Progenitor cell of endocrine pancreas (in vitro differentiated cells): ENCODE measurements at places on chromosomes 3 and 15.

DNA sequence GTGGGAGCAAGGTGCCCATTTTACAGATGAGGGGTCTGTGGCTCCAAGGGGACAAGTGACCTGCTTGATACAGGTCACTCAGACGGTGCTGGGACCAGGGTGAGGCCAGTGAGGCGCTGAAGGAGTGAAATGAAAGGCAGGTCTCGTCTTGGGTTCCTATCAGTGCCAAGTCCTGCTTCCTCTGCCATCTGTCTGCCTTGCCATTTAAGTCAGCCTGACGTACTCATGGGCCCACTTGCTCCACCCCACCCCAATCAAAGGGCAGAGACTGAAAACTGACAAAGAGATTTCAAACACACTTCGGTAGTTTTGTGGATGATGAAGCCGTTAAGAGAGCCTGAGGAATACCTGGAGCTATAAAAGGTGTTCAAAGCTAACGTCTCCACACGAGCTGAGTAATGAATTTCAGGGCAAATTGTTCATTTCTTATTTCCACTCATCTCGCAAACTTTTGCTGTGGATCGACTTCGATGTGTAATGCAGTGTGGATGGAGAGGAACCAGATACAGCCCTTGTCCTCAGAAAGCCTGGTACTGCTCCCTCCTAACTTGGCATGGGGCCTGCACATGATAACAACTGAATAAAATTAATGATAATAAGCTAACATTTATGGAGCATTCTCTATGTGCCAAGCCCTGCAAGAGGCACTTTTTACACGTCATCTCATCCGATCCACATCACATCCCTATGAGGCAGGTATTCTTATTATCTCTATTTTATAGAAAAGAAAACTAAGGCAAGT, 36.6 kb downstream of the ATP2B2 start:
- no peak for DNase-seq

- no peak for DNase-seq
Observed at GRCh38 chr3:187902041-187902471, 156.8 kb upstream of the BCL6 start.

GRCh38 chr15:31004220-31004733, 12.8 kb upstream of the MTMR10 start:
- DNase-seq, result no peak

DNA sequence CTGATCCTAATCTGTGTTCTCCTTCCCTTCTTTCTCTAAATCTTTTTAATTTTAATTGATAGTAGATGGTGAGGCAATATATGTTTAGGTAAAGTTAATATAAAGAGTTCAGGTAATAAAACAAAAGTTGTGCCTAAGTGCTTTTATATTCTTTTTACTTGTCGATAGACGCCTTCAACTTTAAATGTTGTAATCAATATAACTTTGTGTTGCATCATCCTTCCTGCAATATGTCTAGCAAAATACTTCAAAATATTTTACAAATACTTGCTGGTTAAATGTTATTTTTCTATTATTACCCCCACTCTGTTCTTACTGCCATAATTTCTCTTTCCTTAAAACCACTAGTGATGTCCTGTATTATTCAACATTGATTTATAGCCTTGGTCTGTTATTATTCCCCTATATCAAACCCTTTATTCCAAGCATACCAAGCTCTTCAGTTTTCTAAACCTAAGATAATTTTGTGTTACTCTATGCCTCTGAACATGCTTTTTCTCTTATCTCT, 92.4 kb downstream of the NAALADL2 start:
- DNase-seq, result no peak

GRCh38 chr3:185114756-185115155, 38.1 kb downstream of the C3orf70 start:
- DNase-seq, result no peak

- DNase-seq, result no peak
Observed at GRCh38 chr3:31505371-31506048, 27.2 kb upstream of the STT3B start.

DNA sequence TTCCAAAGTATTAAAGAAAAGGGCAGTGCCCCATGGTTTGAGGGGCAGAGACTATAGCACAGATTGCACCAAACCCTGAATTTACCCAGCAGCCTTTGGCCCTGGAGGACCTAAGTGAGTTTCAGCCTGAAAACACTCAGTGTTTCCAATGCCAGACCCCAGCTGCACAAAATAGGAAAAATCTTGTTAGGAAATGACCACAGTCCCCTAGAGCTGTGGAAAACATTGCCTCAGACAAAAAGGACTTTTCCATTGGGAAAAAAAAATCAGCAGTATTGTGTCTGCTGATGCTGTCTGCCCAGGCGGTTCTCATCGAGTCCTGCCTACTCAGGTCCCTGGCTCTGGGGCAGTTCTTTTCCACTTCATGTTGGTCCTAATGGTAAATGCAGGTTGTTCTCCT, 121.7 kb upstream of the DLG1 start:
- DNase-seq, result no peak

DNA sequence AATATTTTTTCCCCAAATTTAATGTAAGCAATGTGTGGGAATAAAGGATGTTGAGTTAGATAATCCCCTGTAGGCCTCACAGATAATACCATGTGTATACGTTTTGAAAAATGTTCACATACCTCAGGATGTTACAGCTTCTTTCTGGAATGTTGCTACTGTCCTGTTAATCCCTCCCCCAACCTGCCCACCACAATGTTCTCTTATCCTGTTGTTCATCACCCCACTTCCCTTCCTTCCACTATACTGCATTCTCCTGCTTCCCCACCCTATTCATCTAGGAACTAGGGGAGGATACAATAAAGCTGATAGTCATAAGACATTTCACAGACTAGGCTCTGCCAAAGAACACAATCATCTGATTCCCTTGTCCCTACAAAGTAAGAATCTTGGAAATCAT, 92.1 kb downstream of the IGF2BP2 start:
- DNase-seq, result no peak

GRCh38 chr15:91925794-91926193, 72.3 kb downstream of the SLCO3A1 start:
- no peak for DNase-seq

DNA sequence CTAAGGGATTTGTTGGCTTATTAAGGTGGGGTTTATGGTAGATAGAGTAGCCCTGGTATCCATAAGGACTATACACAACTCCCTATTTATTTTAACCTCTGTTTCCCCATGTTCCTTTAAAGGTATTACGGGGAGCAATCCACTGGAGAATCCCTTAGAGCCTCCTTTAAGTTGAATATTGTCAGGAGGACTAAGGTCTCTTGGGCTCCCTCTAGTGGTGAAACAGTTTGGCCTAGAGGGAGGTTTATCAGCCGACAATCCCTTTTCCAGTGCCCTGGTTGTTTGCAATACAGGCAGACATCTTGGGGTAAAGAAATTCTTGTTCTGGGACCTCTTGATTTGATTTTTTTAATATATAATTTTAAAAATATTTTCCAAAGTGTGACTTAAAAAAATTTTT, 12.9 kb downstream of the OPA1 start:
- no peak for DNase-seq

- DNase-seq, result no peak
Observed at GRCh38 chr3:31966978-31967591, 14.0 kb downstream of the OSBPL10 start.

DNA sequence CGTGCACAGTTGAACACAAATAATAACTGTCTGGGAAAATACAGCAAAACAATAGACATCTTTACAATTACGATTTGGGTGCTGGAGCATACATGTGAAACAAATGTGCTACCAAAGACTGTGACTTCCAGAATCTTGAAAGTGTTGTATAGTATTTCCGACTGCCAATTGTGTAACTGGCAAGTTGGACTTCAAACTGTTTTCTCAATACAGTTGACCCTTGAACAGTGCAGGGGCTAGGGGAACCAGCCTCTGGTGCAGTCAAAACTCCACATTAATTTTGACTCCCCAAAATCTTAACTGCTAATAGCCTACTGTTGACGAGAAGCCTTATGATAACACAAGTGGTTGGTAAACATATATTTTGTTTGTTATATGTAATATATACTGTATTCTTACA, 904.2 kb downstream of the EPHA3 start:
- DNase-seq, result no peak

DNA sequence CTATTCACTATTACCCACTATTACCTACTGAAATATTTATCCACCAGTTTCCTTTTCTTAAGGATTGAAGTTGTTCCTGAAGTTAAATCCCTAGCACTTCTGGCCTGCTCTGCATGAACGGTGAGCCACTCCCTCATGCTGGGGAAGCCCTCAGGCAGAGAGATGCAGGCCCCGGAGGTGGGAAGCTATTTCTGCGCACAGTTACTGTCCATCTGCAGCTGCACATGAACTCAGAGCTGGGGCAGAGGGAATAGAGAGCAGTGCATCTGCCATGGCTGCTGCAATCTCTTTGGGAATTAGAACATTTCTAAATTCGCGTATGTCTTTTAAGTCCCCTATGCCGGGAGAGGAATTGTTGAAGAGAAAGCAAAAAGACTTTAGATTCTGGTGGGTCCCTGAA, 6.3 kb upstream of the GALNT15 start:
- no peak for DNase-seq

DNA sequence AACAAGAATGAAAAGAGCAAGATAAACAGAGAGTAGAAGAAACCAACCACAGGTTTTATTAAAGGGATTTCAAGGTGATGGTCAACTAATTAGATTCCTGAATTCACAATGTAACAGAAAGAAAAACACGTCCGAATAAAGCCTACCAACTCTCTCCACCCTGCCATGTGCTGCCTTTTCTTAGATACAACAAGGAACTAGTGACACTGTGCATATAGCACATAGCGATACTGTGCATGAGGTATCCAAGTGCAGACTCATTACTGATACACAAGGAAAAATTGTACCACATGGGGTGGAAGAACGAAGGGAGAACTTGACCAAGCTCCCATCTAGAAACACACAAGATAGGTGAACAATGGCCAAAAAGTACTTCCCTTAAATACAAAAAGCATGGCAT, 154.6 kb downstream of the MAGI1 start:
- no peak for DNase-seq

- DNase-seq, result no peak
Observed at GRCh38 chr3:143472731-143473523, 353.4 kb downstream of the CHST2 start.

- no peak for DNase-seq
Observed at GRCh38 chr3:194617827-194618226, 15.4 kb downstream of the TMEM44 start.

GRCh38 chr3:142577696-142578328, 721 bp downstream of the ATR start:
- no peak for DNase-seq

- peak; percentile 58 for DNase-seq
Observed at GRCh38 chr15:41621200-41622193, 38.7 kb upstream of the MGA start.

- DNase-seq, result no peak
Observed at GRCh38 chr3:18112674-18113375, 312.3 kb downstream of the SATB1 start.

- DNase-seq, result no peak
Observed at GRCh38 chr3:148737104-148737530, 39.4 kb downstream of the AGTR1 start.

- no peak for DNase-seq
Observed at GRCh38 chr15:73765778-73766177, 12.6 kb upstream of the INSYN1 start.

DNA sequence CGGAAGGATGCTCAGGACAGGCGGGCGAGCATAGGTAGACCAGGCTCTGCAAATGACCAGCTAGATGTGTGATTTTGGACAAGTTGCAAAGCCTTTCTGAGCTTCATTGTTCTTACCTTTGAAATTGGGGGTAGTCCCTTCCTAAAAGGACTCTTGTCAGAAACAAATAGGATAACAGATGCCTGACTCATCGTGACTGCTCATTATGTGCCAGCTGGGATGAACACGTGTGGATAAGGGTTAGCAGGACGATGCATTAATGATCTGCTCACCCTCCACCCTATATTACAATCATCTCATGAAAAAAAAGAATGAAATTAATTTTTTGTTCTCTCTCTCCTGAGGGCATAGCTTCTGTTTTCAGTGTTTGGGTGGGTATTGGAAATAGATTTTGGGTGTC, 223.4 kb downstream of the NR2F2 start:
- no peak for DNase-seq

GRCh38 chr15:29115093-29115991, 154.3 kb downstream of the NSMCE3 start:
- peak; percentile 36 for DNase-seq

DNA sequence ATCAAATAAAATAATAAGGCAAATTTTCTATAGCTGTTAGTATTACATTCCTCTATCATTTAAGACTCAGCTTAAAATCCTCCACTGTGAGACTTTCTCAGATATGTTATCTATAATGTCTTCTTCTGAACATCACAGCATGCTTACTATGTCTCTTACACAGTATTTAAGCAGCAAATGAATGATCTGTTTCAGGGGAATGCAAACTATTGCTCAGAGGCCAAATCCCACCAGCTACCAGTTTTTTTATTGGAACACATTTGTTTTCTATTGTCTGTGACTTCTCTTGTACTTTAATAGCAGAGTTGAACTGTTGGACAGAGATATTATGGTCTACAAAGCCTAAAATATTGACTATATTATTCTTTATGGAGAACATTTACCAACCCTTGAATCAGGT, 59.6 kb downstream of the C3orf38 start:
- no peak for DNase-seq

DNA sequence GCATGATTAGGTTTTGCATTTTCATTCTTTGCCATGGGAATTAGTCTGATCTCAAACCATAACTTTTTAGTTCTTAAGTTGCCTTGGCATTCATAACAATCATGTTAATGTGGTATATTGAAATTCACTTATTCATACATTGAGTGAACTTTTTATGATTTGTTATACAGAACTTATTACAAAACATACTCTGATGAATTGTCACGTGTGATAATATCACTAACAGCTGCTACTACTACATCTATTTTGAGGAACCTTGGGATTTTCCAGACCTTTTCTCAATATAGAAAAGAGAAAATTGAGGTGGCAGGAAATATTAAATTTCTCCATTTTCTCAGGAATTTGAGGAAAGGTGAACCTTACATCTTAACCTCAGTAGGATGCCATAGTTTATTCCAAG, 9.2 kb downstream of the LXN start:
- no peak for DNase-seq

GRCh38 chr15:68515371-68516095, 63.3 kb upstream of the CORO2B start:
- no peak for DNase-seq

- DNase-seq, result no peak
Observed at GRCh38 chr15:62112616-62113593, 46.1 kb downstream of the C2CD4A start.

DNA sequence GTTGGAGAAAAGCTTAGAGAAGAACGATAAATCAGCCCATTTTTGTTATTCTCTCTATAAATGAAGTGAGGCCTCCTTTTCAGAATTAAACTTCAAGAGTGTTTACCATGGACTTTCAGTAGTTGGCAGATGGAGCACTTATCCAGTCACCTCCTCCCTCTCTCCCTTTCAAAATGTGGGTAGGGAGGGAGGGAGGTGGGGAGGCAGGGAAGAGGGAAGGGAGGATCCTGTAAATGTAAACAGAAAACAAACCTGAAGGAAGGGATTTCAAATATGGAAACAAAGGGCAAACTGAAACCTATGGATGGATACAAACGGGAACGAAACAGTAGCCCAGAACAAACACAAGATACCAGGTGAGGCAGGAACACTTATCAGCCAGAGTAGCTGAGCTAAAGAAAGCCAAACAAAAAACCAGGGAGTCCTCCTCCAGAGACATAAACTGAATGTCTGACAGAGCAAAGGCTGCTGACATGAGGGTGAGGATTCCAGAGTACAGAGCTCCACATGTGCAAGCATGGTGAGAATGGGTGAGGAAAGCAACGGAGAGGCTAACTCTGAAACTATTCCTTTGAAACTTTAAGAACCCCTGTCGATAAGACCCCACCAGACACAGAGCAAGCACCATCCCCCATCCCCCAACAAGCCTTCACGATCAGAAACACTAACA, 41.0 kb upstream of the GP5 start:
- no peak for DNase-seq
